ENCODE measurements at places on chromosomes 12 and 14. TPM values are rescaled to one million over a fixed set of nuclear protein-coding genes. Genes with fewer than 3 reads are reported as not detected.

DNA sequence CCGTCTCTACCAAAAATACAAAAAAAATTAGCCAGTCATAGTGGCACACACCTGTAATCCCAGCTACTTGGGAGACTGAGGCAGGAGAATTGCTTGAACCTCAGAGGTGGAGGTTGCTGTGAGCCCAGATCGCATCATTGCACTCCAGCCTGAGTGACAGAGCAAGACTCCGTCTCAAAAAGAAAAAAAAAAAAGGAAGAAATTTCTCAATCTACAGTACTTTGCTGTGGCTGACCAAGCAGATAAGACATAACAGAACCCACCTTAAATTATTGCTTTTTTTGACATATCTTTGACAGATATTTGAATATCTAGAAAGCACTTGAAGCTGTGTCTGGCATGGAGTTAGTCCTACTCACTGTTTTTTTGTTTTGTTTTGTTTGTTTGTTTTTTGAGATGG lies 34.9 kb upstream of the HNF1A start:
- no peak for DNase-seq

Gene RIPK3
- total RNA-seq, result 2.2 TPM

DNA sequence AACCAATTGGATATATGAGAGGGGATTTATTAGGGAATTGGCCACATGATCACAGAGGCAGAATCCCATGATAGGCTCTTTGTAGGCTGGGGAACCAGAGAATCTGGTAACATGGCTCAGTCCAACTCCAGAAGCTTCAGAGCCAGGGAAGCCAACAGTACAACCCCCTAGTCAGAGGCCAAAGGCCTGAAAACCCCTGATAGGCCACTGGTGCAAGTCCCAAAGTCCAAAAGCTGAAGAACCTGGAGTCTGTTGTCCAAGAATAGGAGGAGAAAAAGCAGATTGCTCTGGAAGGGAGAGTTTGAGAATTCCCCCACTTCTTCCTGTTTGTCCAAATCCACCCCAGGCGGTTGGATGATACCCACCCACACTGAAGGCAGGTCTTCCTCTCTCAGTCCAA lies 8.2 kb upstream of the TROAP start:
- no peak for DNase-seq

- DNase-seq, result no peak
These were observed 67.9 kb upstream of the PDZRN4 start for GRCh38 chr12:41120211-41120610.

- DNase-seq, result no peak
These were observed 6.6 kb downstream of the P2RX7 start for GRCh38 chr12:121139286-121139685.

GRCh38 chr14:23306412-23307145 lies at the start of gene BCL2L2:
Gene BCL2L2, plus strand, starts transcription at chr14:23306833. Its CDS starts 935 bp downstream, at chr14:23307768.
- DNase-seq, result peak; percentile 87

DNA sequence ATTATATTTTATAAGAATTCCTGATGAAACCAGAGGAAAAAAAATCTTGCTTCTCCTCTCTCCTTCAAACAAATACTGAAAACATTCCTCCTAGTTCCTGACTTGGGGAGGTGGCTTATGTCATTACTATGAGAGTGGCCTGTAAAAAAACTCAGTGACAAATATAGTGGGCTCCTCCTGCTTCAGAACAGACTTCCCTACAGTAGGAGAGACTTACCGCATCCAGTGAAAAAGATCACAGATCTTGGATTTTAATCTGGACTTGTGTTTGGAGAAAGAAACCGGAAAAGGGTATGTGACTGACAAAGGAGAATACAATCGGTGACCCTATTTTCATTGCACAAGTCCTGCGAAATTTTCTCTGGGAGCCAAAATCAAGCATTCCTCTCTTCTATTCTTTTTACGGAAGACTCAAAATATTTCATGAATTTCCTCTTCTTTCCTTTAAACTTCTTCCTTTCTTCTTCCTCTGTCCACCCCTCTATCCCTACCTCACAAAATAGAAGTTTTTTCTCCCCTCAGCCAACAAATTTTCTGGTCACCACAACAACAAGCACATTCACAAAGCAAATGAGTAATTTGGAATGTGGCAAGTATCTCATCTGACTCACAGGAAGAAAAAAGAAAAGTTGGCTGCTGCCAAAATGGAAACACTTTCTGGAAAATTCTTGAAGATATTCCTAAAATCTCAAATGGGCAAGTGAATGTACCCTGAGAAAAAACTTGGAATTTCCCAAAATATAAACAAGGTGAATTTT lies 185.1 kb upstream of the CDKN3 start:
- no peak for DNase-seq

DNA sequence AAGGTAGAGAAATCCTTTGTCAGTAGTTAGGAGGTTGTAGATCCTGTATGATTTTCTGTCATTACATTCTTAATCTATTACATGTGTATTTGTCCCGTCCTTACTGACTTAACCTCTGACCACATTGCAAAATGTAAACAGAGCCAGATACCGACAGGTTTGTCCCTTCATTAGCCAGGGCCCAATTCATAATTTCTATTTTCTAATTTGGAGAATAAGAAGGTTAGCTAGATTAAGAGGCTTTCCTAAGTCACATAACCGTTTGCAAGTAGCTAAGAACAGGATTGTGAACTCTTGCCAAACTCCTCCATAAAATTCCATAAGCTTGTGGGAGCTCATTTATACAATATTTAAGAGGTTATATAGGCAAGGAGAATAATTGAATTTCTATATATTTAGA lies 352.6 kb downstream of the RAD51B start:
- DNase-seq, result no peak

Gene CLEC1A
- total RNA-seq, result 0.32 TPM

Gene LIN7A
- 9.0 TPM for total RNA-seq

DNA sequence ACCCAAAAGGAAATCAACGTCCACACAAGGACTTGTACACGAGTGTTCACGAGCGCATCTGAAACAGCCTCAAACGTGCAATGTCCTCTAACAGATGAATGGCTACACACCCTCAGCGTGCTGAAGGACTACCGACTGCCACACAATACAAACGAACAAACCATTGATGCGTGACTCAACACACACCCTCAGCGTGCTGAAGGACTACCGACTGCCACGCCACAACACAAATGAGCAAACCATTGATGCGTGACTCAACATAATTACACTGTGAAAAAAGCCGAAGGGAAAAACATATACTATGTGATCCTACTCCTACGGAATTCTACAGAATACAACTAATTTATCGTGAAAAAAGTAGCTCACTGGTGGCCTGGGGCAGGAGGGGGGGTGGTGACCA lies 25.1 kb upstream of the BTBD6 start:
- DNase-seq, result no peak

GRCh38 chr12:95060951-95061350 lies 12.5 kb downstream of the NR2C1 start:
- no peak for DNase-seq

- no peak for DNase-seq
These were observed 345.5 kb upstream of the MGAT4C start for GRCh38 chr12:86601550-86602308.

DNA sequence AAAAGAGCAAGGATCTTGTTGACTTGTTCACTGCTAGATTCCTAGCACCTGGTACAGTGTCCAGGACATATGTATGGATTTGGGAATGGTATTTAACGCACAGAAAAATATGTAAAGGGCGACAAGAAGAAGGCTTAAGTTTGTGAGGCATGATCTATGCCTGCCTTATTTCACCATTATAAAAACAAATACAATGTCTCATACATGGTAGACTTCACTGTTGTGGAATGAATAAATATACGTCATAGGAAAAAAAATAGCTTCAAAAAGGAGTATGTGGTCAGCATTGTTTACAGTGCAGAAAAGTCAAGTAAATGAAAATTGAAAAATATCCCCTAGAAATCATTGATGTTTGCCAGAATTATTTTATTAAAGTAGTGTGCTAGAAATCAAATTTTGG lies 30.0 kb downstream of the HCFC2 start:
- no peak for DNase-seq

Gene CISTR
- total RNA-seq, result not detected

GRCh38 chr12:70933133-70933532 lies 12.6 kb upstream of the PTPRR start:
- DNase-seq, result no peak

Gene PRR4
- total RNA-seq, result 5.4 TPM

- no peak for DNase-seq
These were observed 128.8 kb downstream of the ADGRD1 start for GRCh38 chr12:131082290-131083194.

Gene ADAM21
- 0.11 TPM for total RNA-seq

DNA sequence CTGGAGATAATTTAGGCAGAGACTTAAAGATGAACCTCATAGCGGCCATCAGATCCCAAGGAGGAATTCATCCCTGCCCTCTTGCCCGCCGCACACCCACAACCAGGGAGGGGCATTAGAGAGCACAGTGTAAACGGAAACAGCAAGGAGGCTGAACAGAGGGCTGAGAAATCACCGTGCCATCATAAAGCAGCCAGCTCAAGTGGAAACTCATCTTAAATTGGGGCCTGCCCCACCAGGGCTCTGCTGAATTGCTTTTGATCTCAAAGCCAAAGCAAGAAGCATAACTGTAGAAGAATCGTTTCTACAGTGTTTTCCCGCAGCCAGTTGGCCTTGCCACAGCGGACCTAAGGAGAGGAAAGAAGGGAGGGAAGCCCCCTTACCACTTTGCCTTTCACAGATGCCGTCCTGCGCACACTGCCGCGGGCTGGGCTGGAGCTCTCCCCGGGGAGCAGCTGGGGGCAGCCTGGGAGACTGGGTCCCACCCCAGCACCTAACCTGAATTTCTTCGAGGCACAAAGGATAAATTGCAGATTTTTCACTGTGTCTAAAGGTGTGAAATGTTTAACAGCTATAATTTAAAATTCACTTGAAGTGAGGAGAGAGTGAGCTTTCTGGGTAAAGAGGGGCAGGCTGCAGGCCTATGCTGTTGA lies 51.8 kb upstream of the MMP17 start:
- DNase-seq, result no peak

Gene USP44
- 0.25 TPM for total RNA-seq

DNA sequence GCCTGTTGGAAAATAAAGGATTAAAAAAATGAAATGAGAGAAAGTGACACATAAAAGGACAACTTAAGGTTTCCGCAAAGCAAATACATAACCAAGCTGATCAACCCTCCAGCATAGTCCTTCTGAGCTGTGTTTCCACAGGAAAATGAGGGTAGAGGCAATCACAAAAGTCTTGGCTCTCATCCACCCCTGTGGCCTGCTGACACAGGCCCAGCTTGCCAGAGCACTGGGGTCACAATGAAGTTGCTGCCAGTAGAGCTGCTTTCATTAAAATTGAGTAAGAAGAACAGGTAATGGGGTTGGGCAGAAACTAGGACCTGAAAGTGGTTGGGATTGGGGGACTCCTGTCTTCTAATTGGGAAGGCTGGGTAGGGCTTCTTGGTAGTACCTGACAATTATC lies 65.9 kb downstream of the RERG start:
- DNase-seq, result no peak

DNA sequence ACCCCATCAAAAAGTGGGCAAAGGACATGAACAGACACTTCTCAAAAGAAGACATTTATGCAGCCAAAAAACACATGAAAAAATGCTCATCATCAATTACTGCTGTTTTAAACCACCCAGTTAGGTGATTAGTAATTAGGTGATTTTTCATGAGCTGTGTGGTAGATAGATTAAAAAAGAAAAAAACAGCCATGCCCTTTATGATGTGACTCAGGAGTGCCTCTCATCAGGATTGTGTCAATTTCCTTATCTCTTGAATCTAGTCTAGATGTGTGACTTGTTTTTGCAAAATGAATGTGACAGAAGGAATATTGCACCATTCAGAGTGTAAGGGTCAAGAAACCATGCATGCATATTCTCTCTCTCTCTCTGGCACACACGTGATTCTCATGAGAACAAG lies 5.7 kb downstream of the OR10A7 start:
- no peak for DNase-seq

GRCh38 chr12:112029301-112029700 lies 16.1 kb downstream of the ERP29 start:
- no peak for DNase-seq

GRCh38 chr12:70091021-70091521 lies 152.2 kb upstream of the CNOT2 start:
- no peak for DNase-seq

DNA sequence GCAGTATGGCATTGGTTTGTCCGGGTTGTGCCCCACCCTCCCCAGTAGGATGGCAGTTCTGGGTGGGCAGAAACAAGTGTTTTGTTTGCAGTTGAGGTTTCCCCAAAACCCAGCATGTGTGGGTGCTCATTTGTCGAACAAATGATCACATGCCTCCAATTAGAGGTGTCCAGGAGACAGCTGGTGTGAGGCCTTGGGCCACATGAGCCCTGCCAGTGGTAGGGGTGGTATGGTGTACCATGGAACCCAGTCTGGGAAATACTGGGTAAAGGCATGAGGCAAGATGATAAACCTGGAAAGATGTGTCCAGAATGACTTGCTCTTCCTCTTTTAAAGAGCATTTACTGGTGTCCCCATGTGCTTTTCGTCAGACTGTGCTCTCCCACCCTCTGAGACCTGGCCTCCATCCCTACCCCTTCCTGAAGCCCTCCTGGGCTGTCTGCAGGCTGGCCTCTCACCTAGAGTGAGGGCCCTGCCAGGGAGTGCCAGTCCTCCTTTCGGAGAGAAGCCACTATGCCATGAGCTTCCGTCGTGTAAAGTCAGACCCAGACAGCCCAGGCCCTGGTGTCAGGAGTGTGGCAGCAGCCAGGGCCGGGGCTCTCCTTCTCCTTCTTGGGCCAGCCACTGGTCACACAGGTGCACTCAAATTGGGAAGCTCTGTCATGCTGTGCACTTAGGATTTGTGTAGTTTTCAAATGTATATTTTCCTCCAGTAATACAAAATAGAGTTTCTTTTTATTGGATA lies 17.6 kb downstream of the ANKRD9 start:
- no peak for DNase-seq

- no peak for DNase-seq
These were observed 152.0 kb downstream of the BCAT1 start for GRCh38 chr12:24796876-24797275.

DNA sequence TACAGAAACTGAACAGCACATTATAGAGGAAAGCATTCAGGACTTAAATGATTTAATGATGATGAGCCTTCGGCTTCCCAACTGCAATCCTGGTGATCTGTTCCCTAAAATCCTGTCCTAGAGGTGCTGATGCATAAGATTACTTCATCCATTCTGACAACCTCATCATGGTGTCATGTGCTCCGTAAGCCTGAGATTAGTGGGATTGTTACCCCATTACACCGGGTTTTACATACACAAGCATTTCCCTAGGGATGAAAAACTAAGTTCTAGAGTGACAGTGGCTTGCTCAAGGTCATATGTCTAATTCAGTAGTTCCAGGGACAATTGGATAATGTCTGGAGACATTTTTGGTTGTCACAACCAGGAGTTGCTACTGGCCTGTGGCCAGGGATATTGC lies 2.5 kb upstream of the RNASE13 start:
- DNase-seq, result no peak

DNA sequence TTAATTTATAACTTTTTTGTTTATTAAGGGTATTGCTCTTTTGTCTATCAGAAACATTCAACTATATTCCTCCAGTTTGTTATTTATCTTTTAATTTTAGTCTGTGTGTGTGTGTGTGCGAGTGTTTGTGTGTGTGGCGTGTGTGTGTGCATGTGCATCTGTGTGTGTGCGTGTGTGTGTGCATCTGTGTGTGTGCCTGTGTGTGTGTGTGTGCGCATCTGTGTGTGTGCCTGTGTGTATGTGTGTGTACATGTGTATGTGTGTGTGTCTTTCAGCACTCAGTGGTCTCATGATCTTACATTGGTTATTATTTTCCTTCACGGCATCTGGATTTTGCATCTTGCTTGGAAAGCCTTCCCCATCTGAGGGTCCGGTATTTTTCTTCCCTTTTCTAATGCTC lies 281.1 kb upstream of the RTL1 start:
- DNase-seq, result no peak

- DNase-seq, result no peak
These were observed 4.0 kb downstream of the KRT1 start for GRCh38 chr12:52676163-52676562.

Gene GYS2
- total RNA-seq, result not detected
